Stimulated activated CD4-positive, alpha-beta T cell treated with anti-CD3 and anti-CD28 coated beads, Interleukin-1b, Interleukin-23, amount 100 ng/mL, for 48 hours (primary cell): ENCODE measurements at places on chromosomes 1 and 21.
A peak's percentile ranks its signal among the peaks of the same experiment; 100 is the strongest.

DNA sequence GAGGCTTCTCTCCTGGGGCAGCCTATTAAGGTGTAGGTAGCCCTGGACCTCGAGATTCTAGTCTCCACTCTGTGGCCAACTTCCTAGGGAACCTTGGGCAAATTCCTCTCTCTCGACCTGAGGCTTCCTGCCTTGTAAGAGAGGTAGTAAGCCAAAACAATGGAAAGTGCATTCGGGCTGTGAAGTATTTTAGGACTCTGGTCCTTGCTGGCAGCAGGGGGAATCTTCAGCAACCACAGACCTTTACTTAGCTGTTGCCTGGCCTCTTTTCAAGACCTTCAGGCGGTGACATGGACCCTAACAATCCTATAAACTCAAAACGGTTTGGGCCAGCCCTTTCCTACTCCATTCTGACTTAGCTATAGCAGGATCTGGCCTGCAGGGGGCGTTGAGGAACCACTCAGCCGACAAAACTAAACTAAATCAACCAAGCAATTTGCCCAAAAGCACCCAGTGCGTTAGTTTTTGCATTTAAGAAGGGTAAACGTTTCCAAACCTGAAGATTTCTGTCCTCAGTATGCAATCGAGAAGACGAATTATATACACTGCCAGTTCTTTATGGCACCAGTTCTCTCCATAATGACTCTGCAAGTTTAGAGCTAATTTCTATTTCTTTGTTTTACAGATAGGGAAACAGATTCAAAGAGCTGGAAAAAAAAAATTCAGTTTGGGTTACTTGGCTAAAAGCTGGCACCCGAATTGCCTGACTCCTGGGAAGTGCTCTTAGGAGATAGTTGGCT is 10.9 kb upstream of the SESN2 start:
- DNase-seq, result peak; percentile 78

DNA sequence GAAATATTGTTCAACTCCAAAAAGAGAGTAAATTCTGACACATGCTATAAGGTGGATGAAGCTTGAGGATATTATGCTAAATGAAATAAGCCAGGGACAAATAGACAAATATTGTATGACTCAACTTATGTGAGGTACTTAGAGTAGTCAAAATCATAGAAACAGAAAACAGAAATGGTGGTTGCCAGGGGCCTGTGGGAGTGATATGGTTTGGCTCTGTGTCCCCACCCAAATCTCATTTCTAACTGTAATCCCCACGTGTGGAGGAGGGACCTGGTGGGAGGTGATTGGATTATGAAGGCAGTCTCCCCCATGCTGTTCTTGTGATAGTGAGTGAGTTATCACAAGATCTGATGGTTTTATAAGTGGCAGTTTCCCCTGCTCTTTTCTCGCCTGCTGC is 24.7 kb upstream of the DISP1 start:
- DNase-seq, result no peak

GRCh38 chr1:231626535-231626950 is at the start of gene DISC1:
Gene DISC1 (plus strand): TSS chr1:231626790. CDS start chr1:231626868, 78 bp downstream.
- peak; percentile 56 for DNase-seq

DNA sequence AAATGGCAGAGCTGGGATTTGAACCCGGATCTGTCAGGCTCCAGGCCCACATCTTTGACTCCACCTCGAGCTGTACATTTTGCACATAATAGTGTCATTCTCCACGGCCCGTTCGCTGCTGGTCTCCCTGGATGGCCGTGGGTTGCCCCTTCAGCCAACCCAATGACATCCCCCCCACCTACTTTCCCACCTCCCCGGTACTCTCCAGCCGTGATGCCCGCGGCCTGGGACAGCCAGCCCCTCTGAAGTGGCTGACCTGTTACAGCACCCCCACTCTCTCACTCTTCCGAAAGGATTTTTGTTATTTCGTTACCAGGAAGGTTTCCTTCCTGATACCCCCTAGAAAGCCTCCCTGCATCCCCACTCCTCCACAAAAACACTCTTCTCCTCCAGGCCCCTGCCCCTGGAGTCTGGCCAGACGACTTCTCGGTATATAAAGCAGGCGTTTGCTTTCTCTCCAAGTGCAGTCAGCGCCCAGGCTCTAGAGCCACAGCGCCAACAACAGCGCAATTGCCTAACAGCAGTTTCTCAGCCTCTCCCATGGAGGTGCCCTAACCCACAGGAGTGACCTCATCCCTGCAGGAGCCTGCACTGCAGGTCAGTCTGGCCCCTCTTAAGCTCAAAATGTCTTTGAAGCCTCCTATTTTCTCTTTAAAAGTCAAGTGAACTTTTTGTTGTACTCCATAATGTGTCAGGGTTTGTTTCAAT is 14.5 kb upstream of the GJB5 start:
- DNase-seq, result no peak

- DNase-seq, result no peak
These were observed at the start of gene TRPM2 for GRCh38 chr21:44353191-44353970. Gene TRPM2 (plus strand): TSS chr21:44353621. CDS start chr21:44353701, 80 bp downstream.
